ENCODE measurements at places on chromosomes 7 and 10.

- DNase-seq, result no peak
Measured at GRCh38 chr7:82675396-82675795, 231.8 kb upstream of the CACNA2D1 start.

- no peak for DNase-seq
Measured at GRCh38 chr7:37832194-37832593, 16.2 kb upstream of the NME8 start.

- DNase-seq, result no peak
Measured at GRCh38 chr7:1817061-1817712, 147.1 kb downstream of the ELFN1 start.

GRCh38 chr10:3570131-3570729 lies 214.8 kb downstream of the KLF6 start:
- no peak for DNase-seq
